Progenitor cell of endocrine pancreas (in vitro differentiated cells): ENCODE measurements at places on chromosomes 3 and 15.

GRCh38 chr3:125186261-125186787, 26.2 kb downstream of the SLC12A8 start:
- DNase-seq = no peak

DNA sequence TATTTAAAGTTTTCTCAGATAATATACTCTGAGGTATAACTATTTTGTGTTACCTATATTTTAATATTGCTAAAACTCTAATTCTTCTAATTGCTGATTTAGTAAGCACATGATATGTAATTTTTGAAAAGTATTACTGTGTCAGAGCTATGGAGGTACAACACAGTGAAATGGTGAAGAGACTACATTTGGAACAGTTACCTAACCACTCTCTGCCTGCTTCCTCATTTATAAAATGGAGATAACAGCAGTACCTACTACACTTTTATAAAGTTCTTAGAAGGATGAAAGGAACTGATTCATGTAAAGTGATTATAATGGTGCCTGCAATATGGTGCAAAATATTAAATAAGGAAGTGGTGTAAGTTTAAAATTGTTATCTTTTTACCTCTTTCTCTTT, 16.3 kb upstream of the NEK10 start:
- no peak for DNase-seq

GRCh38 chr3:181105646-181106045, 116.1 kb upstream of the DNAJC19 start:
- no peak for DNase-seq

DNA sequence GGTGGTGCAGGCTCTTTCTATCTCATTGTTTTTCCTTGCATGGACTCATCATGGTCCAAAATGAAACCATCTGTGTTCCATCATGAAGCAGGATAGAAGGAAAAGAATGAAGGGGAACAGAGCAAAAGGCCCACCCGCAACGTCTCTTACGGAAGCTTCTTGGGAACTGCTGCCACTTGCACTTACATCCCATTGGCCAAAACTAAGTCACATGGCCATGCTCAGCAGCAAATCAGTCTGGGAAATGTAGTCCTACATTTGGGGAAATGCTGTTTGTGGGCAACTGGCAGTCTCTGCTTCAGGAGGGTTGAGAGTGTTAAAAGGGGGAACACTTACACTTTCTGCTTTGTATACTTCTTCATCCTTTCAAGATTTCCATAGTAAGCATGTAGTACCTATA, 191.6 kb downstream of the SV2B start:
- no peak for DNase-seq

DNA sequence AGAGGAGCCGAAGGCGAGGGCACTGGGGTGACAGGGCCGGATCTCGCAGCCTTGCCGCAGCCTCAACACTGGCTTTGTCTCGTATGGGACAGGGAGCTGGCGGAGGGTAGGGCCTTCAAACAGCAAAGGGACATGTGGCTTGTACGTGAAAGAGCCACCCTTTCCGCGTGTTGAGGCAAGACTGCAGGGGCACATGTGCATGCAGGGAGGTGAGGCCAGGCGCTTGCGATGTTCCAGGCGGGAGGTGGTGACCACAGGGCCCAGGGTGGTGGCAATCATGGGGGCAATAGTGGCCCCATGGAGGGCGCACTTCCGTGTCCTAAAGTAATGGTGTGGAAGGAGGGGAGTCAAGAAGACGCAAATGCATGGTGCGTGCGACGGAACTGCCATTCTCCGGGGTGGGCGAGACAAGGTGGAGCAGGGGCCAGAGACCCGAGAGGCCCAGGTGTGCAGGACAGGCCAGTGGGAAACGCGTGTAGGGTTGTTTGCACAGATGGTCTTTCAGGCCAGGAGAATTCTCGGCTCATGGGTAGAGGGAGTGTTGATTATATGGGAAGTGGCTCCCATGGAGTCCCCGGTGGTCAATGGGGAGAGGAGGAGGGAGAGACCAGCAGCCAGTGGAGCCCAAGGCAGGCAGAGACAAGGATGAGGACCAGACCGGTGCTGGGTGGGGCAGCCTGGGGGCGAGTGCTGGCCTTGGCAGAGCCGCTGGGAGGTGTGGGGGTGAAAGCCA, 45.8 kb upstream of the PCSK6 start:
- no peak for DNase-seq

DNA sequence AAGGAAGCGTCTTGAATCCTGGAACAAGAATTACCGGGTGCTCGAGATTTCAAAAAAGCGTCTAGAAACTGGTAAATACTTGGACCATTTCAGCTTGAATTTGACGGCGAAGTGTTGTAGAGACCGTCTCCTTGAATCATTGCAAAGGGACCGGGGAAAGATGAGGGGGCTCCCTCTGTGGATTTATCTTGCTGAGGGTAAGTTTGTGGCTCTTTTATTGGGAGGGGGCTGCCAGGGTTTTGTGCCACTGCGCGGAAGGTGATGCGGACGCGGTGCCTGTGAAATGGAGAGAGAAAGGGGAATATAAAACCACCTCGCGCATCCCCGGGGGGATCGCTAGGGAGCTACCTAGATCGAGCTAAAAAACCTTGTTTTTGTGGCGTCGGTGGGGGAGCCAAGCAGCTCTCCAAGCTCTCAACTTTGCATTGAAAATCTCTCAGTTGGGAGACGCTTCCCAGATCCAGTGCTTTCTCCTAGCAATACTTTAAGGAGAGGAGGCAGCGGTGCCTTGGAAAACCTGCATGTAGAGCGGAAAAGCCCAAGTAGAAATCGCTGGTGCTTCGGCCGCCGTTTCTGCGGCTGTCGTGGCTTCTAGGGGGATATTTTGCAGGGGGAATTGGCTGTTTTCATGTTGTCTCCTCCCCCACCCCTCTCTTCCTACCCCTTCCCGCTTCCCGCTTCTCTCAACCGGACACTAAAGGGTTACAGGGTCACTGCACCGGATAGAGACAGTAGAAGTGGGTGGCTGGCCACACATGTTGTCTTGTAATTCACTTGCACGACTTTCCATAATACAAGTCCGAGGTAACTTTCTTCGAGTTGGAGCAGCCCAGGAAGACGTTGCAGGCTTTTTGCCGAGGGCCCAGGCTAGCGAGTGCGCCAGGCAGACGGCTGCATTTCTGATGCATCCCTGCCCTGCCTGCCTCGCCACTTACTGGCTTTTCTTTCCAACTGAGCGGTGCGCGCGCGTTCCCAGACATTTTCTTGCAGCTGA, 187.6 kb downstream of the NLGN1 start:
- DNase-seq = peak; percentile 20

DNA sequence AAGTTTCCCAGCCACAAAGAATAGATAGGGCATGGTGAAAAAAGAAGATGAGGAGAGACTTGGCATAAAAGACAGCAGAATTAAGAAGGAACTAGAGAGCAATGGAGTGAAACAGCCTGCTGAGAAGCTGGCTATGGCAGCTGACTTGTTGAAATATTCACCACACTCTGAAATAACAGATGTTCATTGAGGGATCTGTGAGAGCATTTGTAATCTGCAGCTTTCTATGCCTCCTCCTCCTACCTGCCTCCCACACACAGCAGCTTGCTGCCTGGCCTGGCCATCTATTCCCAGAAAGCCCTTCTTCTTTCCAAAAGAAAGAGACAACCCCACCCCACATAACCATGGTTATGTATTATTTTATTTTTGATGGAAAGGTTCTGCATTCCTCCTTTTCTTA, 303.9 kb downstream of the GAP43 start:
- DNase-seq = no peak

DNA sequence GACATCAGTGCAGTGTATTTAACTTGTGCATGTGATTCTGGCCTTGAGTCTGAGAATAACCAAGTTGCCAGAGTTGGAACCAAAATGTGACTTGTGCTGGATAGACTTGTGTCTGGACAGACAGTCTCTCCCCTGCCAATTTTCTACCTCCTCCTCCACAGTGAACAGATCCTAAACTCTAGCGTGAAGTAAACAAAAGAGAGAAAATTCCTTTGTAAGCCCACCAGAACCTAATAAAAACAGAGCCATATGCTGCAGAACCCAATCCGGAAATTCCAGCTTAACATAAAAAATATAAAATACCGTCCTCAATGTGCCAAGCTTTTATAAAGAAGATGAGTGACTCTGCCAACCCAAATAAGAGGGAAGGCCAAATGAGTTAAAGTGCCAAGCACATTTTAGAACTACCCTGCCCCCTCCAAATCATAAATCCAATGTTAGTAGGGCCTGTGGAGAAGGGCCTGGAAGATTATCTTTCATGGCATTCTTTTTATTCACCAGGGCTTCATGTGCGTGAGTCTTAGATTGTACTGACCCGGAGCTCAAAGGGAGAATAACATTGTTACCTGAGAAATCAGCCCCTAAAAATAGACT, 344.6 kb upstream of the PROK2 start:
- no peak for DNase-seq

- DNase-seq = no peak
Measured at GRCh38 chr15:25736461-25736860, 126.7 kb downstream of the ATP10A start.

DNA sequence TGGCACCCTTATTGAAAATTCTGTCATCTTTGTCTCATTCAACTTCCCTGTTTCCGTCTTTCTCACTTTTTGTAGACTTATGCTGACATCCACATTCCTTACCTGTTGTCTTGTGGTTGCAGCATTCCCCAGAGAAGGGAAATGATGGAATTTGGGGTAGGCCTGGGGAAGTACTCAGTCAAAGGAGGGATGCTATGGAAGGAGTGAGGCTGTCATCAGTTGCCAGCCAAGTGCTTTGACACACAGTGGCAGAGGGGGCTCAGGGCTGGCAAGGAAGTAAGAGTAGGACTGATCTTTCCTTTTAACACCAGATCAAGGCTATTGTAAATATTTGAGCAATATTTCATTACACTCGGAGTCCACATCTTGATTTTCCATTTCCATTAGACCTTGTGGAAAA, 64.4 kb downstream of the RPLP1 start:
- DNase-seq = no peak

GRCh38 chr3:24608701-24609390, 114.2 kb upstream of the THRB start:
- DNase-seq = no peak

- DNase-seq = no peak
Measured at GRCh38 chr3:103269287-103269686, 834.5 kb downstream of the ZPLD1 start.

DNA sequence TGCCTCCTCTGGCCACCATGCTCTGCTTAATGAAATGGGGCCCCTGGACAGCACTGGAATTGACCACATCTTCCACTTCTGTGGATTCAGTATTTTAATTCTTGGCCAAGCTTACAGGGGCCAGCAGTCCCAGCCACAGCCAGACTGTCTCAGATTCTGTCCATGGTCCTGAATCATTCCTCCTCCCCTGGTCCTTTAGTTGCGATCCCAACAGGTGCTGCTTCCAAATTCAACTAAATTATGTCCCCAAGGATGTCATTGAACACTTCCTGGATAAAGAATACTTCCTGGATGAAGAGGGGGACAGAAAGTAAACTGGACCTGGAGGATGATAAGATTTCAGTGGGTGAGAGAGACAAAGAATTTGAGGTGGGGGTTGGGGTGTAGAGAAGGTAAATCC, 111.1 kb upstream of the FOXB1 start:
- peak; percentile 37 for DNase-seq

GRCh38 chr3:53846134-53846850, at the start of the genes CHDH and IL17RB:
Gene CHDH, minus strand, starts transcription at chr3:53846419. Its CDS starts 22,411 bp downstream, at chr3:53824008.
Gene IL17RB, plus strand, starts transcription at chr3:53846568. Its CDS starts 21 bp downstream, at chr3:53846589.
- DNase-seq = peak; percentile 41

GRCh38 chr15:77369168-77369567, 50.7 kb downstream of the PEAK1 start:
- DNase-seq = no peak

DNA sequence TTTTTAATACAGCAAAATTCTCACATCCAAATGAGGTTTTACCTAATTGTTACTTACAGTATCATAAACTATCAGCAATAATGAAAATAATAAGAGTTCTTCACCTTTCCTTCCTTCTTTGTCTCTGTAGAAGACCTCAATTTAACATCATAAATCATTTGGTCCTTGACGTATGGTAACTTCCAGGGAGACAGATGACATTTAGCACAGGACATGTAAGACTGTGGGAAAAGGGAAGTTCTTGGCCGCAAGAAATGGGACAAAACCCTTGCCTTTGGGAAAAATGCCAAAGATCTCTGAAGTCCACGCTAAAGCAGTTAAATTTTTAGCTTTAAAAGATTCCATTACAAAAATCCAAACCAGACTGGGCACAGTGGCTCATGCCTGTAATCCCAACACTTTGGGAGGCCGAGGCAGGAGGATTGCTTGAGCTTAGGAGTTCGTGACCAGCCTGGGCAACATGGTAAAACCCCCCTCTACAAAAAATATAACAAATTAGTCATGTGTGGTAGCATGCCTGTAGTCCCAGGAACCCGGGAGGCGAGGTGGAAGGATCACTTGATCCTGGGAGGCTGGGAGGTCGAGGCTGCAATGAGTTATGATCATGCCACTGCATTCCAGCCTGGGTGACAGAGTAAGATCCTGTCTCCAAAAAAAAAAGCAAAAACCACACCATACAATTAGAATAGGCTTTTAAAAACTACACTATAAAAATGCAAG, 8.8 kb downstream of the PTPN9 start:
- no peak for DNase-seq

GRCh38 chr3:13537909-13538296, 11.0 kb upstream of the FBLN2 start:
- DNase-seq = no peak

GRCh38 chr15:65869954-65870871, 922 bp downstream of the RAB11A start:
- DNase-seq = peak; percentile 14

- no peak for DNase-seq
Measured at GRCh38 chr3:98388147-98388546, 2.3 kb upstream of the OR5K3 start.

DNA sequence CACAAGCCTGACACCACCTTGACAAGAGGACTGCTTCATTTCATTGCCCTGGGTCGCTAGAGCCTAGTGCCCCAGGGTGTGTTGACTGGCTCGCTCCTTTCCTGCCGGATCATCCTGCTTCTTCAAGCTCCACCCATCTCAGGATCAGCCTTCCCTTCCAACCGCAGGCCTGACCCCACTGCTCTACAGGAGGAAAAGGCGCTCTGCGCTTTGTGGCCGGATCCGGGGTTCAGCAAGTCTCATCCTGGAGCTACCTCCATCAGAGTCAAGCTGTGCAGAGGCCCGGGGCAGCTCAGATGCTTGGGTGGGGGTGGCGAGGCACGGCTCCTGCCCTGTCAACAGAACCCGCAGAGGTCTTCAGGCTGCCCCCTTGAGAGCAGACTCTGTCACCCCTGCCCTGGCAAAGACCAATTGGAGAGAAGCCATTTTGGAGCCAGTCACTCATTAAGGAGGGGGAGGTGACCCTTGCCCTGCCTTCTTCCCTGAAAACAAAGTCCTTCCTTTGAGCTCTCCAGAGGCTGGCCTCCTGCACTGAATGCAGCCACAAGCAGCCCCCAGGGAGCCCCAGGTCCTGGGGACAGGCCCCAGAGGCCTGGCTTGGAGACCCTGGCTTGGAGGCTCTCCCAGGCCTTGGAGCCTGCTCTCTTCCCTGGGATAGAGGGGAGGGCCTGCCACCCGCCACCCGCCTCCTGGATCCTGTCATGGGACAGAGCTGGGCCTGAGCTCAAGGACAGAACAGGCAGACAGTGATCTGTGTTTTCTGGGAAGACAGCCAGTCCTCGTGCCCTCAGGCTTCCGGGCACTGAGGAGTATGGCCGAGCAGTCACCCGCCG, 80.3 kb downstream of the CPN2 start:
- no peak for DNase-seq

DNA sequence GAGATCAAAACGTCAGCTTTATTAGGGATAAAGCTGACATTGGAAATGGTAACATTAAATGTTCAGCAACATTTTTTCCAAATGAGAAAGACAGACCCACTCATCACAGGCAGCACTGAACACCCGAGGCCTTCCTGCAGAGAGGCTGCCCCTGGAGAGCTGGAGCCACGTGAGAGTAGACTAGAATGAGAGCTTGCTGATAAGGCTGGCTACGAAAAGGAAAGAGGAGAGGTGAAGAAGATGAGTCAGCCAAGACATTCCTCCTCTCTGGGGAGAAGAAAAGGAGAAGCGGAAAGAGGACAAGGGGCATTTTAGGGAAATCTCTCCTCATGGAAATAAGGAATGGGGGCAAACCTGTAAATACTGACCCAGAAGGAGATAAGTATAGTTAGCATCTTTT, 7.3 kb downstream of the CYP19A1 start:
- no peak for DNase-seq
